ENCODE measurements at places on chromosomes 1 and 21.

DNA sequence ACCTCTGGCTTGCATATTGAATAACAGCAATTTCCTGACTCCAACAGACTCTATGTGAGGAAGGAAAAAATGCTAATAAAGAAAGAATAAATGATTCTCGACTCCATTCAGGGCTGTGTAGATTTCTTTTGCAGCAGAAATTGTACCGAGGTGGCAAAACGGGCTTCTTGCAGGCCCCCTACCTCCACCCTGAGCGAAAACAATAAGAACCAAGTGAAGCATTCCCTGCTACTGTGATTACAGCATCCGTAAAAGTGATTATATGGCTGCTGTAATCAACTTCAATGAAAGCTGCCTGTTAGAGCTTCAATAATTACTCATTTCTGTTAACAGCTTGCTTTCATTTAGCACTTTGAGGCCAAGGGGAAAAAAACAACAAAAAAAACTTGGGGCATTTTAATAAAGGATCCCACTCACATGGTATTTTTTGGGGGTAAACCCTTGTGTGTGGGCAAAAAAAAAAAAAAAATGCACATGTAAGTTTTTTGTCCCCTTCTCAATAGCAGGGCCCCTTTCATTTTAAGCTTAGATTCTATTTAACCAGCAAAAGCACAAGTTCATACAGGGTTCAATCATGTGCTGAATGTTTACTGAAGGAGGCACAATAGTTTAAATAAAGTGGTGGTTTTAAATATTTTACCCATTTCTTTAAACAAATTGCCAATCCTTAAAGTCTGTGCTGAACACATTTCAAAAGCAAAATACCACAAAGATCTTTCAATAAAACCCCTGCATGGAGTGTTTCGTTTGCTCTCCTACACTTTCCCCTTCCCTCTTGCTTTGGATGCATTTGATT lies 271.6 kb downstream of the LMO4 start:
- no peak for DNase-seq

- no peak for DNase-seq
Observed at GRCh38 chr1:20445956-20446355, 40.1 kb downstream of the CAMK2N1 start.

- no peak for DNase-seq
Observed at GRCh38 chr1:173821680-173822079, 2.8 kb upstream of the DARS2 start.

GRCh38 chr1:116066868-116067565 lies 44.2 kb upstream of the MAB21L3 start:
- DNase-seq: no peak

- DNase-seq: no peak
Observed at GRCh38 chr1:227342075-227342829, 24.0 kb upstream of the CDC42BPA start.
